ENCODE measurements at places on chromosomes 4 and X. TPM values are rescaled to one million over a fixed set of nuclear protein-coding genes. Genes with fewer than 3 reads are reported as not detected.

Gene CCDC160
- total RNA-seq, result not detected

Gene CT45A5
- not detected for total RNA-seq

DNA sequence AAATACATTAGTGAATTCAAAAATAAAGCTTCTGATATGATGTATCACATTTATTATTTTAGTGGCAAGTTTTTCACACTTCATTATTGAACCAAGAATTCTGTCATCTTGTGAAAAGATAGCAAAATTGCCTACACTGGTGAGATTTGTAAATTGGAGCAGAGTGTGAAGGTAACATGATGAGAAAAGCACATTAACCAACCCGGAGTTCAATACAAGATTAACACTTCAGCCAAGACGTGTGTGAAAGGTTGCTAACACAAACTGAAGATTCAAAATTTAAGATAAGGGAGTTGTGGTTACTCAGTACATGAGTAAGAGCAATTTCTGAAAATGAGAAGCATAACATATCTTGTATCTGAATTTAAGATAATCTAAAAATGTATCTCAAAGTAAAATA is 346.7 kb downstream of the PDHA2 start:
- H3K4me1 ChIP-seq, result no peaks in the 10 kb centered on the region
- no peaks in the 10 kb centered on the region for H3K27me3 ChIP-seq
- H3K27ac ChIP-seq, result no peak overlapping the region
- no peak for DNase-seq

- H3K4me3 ChIP-seq, result no peak overlapping the region
- no peaks in the 10 kb centered on the region for H3K36me3 ChIP-seq
- H3K4me1 ChIP-seq, result no peaks in the 10 kb centered on the region
- no peaks in the 10 kb centered on the region for H3K27me3 ChIP-seq
Observed at GRCh38 chr4:6449746-6450369, 22.6 kb downstream of the PPP2R2C start.

GRCh38 chr4:157170321-157170720 is 50.2 kb upstream of the GRIA2 start:
- H3K4me3 ChIP-seq, result no peak overlapping the region
- H3K36me3 ChIP-seq, result no peaks in the 10 kb centered on the region

Gene GLRA3
- total RNA-seq, result not detected

GRCh38 chr4:91171217-91171616 is 1044.0 kb downstream of the CCSER1 start:
- H3K4me1 ChIP-seq, result no peaks in the 10 kb centered on the region
- no peaks in the 10 kb centered on the region for H3K27me3 ChIP-seq
- H3K36me3 ChIP-seq, result no peaks in the 10 kb centered on the region

GRCh38 chrX:118523920-118524319 is 28.3 kb downstream of the DOCK11 start:
- H3K4me3 ChIP-seq, result no peak overlapping the region
- no peaks in the 10 kb centered on the region for H3K27me3 ChIP-seq
- H3K4me1 ChIP-seq, result peaks cover 3% of the 10 kb centered on the region
- no peaks in the 10 kb centered on the region for H3K36me3 ChIP-seq
- DNase-seq, result no peak

Gene TMSB15B
- 7.6 TPM for total RNA-seq

DNA sequence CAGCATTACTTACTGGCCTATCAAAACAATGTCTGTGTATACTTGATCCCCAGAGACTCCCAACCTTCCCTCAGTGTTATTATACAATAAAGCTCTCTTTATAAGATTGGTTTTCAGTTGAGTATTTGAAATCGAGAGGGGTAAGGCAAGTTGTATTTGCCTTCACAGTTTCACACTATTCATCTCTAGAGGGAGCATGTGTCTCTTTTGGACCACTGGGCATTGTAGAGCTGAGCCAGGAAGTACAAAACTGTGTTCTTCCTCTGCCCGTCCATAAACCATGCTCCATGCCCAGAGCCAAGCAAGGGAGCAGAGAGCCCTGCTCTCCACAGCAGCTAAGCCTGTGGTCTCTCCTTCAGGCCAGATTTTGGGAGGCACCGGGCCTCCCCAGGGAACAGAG is 61.5 kb upstream of the HHIP start:
- no peaks in the 10 kb centered on the region for H3K27me3 ChIP-seq
- peaks cover 3% of the 10 kb centered on the region for H3K4me1 ChIP-seq
- H3K4me3 ChIP-seq, result no peak overlapping the region
- DNase-seq, result no peak

DNA sequence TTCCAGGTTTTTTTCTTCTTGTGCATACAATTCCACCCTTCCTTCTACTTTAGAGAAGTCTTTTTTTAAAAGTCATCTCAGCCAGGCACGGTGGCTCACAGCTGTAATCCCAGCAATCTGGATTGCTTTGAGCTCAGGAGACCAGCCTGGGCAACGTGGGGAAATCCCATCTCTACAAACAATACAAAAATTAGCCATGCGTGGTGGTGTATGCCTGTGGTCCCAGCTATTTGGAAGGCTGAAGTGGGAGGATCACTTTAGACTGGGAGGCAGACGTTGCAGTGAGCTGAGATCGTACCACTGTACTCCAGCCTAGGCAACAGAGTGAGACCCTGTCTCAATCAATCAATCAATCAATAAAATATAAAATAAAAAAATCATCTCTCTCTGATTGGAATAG is 14.8 kb downstream of the ELOVL6 start:
- no peak overlapping the region for H3K4me3 ChIP-seq
- no peak overlapping the region for H3K27ac ChIP-seq
- no peak for DNase-seq
- H3K36me3 ChIP-seq, result no peaks in the 10 kb centered on the region
- H3K27me3 ChIP-seq, result no peaks in the 10 kb centered on the region
- no peaks in the 10 kb centered on the region for H3K4me1 ChIP-seq

Gene NLGN3
- 4.5 TPM for total RNA-seq

DNA sequence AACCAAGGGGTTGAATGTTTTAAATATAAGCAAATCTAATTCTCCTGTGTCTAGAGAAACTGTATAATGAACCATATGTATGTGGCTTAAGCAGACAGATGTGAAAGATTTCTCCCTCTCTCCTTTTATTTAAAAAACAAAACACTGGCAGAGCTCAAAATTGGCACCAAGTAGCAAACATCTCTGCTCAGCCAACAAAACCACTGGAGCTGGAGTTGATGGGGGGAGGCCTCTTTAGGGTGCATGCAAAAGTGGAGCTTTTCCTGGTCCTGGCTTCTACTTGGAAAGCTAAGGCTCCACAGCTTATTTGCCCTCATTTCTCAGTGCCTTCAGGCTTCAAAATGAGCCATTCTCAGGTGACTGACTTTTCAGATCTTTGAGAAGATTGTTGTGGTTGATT is 95.6 kb downstream of the REPS2 start:
- DNase-seq, result no peak
- H3K27me3 ChIP-seq, result no peaks in the 10 kb centered on the region
- H3K4me1 ChIP-seq, result no peaks in the 10 kb centered on the region
- H3K4me3 ChIP-seq, result no peak overlapping the region
- no peaks in the 10 kb centered on the region for H3K36me3 ChIP-seq

Gene GRPEL1
- 22.0 TPM for total RNA-seq

GRCh38 chr4:113169368-113169767 is 119.9 kb downstream of the ANK2 start:
- H3K4me3 ChIP-seq, result no peak overlapping the region
- H3K27me3 ChIP-seq, result no peaks in the 10 kb centered on the region
- no peak overlapping the region for H3K27ac ChIP-seq
- no peaks in the 10 kb centered on the region for H3K4me1 ChIP-seq
- no peak for DNase-seq
- no peaks in the 10 kb centered on the region for H3K36me3 ChIP-seq

Gene NPY5R
- 3.0 TPM for total RNA-seq

Gene ADGRG4
- 1.5 TPM for total RNA-seq

- H3K36me3 ChIP-seq, result no peaks in the 10 kb centered on the region
- H3K4me3 ChIP-seq, result no peak overlapping the region
- no peaks in the 10 kb centered on the region for H3K4me1 ChIP-seq
Observed at GRCh38 chr4:67342291-67342690, 203.0 kb downstream of the CENPC start.

DNA sequence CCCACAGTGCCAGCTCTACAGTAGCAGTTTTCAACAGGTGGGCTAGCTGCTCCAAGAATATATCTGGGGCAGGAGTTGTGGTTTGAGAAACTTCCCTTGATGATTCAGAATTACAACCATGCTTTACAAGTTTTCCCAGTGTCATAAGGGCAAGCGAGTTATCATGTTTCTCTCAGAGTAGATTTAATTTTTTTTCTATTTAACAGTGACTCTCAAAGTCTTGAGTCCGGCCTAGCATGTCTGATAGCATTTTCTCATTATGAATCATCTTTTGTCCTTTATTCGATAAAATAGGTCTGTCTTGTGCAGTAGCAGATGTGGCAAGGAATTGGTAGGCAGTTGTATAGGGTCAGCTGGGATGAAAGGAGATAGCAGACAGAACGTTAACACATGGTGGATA is 62.2 kb upstream of the SPANXD start:
- no peak for DNase-seq
- no peaks in the 10 kb centered on the region for H3K36me3 ChIP-seq
- no peaks in the 10 kb centered on the region for H3K4me1 ChIP-seq
- H3K27ac ChIP-seq, result no peak overlapping the region
- no peaks in the 10 kb centered on the region for H3K27me3 ChIP-seq

Gene EDA2R
- 6.2 TPM for total RNA-seq

Gene TLL1
- total RNA-seq, result 19.5 TPM

Gene LNX1
- 4.6 TPM for total RNA-seq

Gene RAB39B
- total RNA-seq, result 0.52 TPM

DNA sequence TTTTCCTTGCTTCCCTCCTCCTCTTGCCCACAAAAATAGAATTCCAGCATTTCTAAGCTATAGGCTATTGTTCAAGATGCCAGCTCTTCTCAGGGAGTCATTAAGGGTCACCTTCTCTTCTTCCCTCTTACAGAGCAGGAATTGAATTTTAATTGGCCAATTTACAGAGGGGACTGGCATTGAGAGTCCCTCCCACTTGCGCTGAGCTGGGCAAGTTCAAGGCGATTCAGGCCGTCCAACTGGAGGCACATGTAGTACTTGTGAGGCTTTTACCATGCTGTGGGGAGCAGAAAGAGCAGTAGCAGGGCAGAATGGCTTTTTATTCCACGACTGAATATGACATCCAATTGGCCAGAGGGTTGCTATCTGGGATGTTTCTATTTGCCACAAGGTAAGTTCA is 181.9 kb downstream of the SOWAHB start:
- DNase-seq, result no peak
- H3K4me3 ChIP-seq, result no peak overlapping the region
- H3K4me1 ChIP-seq, result peaks cover 22% of the 10 kb centered on the region
- no peaks in the 10 kb centered on the region for H3K27me3 ChIP-seq

- H3K4me1 ChIP-seq, result no peaks in the 10 kb centered on the region
- no peaks in the 10 kb centered on the region for H3K27me3 ChIP-seq
- H3K4me3 ChIP-seq, result no peak overlapping the region
- H3K27ac ChIP-seq, result no peak overlapping the region
Observed at GRCh38 chrX:39361736-39362135, 560.5 kb downstream of the MID1IP1 start.

Gene UGT2A1
- not detected for total RNA-seq

- H3K27ac ChIP-seq, result no peak overlapping the region
- no peak for DNase-seq
- peaks cover 2% of the 10 kb centered on the region for H3K36me3 ChIP-seq
- H3K4me3 ChIP-seq, result no peak overlapping the region
Observed at GRCh38 chr4:40857956-40858355, 108.2 kb downstream of the NSUN7 start.

DNA sequence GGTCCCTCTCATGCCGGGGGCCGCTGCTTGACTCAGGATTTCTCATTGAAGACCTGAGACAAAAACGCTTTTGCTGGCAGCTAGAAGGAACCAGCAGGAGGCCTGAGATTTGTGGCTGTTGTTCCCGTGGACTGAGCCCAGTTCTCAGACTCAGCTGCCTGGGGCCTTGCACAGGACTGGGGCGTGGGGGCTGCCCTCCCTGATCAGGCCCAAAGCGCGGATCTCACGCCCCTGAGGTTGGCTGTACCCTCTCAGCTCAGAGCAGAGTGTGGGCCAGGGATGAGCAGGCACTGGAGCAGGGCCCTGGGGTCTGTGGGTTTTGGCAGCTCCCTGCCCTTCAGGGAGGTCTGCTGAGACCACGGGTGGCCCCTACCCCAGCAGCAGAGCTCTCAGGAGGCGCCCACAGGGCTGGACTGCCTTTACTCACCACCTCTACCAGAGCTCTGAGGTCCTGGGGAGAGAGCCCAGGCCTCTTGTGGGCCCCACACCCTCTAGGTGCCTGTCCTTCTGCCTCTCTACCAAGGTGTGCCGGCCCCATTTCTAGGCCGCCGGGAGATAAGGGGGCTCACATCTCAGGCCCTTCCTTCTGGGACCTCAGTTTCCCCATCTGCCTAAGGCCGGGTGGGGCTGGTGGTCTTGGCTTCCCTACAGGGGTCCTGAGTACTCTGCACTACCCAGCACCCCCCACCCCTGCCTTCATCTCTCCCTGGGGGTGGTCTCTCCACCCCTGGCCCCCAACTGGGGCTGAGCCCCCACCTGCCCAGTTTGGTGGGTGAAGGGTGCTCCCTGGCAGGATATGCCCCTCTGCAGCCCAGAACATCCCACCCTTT is 5.6 kb downstream of the MSANTD1 start:
- no peak overlapping the region for H3K27ac ChIP-seq
- H3K27me3 ChIP-seq, result no peaks in the 10 kb centered on the region
- peak; percentile 55 for DNase-seq
- no peaks in the 10 kb centered on the region for H3K4me1 ChIP-seq
- H3K36me3 ChIP-seq, result no peaks in the 10 kb centered on the region
- no peak overlapping the region for H3K4me3 ChIP-seq

- H3K27ac ChIP-seq, result no peak overlapping the region
- H3K27me3 ChIP-seq, result no peaks in the 10 kb centered on the region
- no peak overlapping the region for H3K4me3 ChIP-seq
- H3K4me1 ChIP-seq, result no peaks in the 10 kb centered on the region
Observed at GRCh38 chr4:100782356-100782755, 264.5 kb upstream of the EMCN start.

Gene ZFP42
- total RNA-seq, result not detected

DNA sequence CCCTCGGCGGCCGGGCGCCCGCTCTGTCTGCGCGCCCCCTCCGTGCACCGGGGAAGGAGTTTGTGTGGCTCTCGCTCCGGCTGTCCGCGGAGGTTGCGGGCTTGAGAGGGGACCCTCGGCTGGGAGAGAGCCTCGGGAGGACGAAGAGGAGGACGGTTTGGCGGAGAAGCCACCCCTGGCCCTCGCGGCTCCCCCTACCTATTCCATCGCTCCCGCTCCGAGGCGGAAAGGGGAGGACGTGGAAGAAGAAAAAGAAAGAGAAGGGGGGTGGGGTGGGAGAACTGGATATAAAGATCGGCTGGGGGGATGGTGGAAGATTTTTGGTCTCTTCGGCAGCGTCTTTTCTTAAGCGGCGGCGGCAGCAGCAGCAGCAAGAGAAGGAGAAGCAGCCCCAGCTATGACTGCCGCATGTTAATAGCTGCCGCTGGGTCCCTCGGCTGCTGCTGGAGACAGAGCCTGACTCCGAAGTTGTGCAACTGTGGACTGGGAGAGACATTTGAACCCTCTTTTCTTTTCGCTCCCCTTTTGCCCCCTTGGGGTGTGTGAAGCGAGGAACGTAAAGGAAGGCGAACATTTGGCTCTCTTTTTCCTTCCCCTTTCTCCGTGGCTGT is 895 bp downstream of the ADGRL3 start:
- no peaks in the 10 kb centered on the region for H3K27me3 ChIP-seq
- peak; percentile 39 for DNase-seq
- H3K4me3 ChIP-seq, result peak overlapping the region; percentile 92
